ENCODE measurements at places on chromosomes 3 and 15.

DNA sequence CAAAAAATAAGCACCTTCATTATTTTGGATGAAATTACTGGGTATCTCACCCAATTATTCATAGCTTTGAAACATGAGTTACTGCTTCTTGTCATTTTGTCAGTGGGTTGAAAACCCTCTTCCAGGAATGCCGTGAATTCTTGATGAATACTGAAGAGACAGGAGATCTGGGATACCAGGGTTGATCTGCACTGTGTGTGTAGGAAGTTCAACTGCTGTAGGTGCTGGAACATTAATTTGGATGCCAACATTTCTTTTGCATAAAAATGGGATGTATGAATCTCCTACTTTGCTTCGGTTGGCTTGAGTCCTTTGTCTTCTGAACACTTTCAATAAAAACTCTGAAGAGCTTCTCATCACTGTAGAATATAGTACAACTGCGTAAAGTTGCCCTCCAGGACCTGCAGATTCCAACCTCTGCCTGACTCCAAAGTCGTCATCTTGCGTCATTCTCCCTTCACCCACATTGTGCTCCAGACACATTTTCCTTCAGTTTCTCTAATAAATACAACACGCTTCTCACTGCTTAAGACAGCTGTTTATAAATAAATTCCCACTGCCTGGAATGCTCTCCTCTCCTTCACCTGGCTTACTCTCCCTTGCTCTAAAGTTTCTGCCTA is 312.7 kb upstream of the TGFBR2 start:
- DNase-seq = no peak

DNA sequence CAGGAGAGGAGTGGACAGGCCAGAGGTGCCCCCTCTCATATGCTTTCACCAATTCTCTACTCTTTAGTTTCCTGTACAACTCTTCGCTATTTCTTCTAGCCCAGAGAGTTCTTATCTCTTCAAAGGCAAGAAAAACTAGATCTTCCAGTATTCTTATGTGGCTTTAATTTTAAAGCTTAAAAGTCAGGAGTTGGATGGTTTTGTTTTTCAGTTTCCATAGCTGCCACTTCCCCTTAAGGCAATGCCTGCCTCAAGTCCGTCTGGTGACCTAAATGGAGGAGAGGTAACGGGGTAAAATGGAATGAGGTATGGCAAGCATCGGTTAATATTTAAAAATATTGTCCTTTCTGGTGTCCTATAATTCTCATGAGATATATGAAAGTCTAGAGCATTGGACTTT is 11.4 kb upstream of the VGLL3 start:
- DNase-seq = no peak

DNA sequence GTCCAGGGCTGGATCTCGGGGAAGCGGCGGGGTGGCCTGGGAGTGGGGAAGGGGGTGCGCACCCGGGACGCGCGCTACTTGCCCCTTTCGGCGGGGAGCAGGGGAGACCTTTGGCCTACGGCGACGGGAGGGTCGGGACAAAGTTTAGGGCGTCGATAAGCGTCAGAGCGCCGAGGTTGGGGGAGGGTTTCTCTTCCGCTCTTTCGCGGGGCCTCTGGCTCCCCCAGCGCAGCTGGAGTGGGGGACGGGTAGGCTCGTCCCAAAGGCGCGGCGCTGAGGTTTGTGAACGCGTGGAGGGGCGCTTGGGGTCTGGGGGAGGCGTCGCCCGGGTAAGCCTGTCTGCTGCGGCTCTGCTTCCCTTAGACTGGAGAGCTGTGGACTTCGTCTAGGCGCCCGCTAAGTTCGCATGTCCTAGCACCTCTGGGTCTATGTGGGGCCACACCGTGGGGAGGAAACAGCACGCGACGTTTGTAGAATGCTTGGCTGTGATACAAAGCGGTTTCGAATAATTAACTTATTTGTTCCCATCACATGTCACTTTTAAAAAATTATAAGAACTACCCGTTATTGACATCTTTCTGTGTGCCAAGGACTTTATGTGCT is 527 bp downstream of the B2M start:
- DNase-seq = peak; percentile 47

DNA sequence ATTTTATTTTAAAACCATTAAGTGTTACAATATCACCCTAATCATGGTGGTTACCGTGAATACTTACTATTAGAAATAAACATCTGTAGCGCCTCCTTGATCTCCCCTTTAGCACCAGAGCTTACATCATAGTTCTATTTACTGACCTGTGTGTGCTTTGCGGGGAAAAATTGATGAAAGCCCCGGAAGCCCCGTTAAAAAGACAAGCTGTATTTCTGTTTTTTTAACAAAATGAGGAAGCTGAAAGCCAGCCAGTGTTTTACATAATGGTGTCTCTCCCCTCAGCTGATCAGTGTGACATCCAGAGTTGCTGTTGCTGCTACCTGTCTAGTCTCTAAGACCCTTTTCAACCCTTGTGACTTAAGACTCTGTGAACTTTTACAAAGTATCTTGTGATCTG is 100.8 kb downstream of the OPA1 start:
- no peak for DNase-seq

GRCh38 chr3:185815391-185816282 is 9.2 kb downstream of the IGF2BP2 start:
- no peak for DNase-seq

- DNase-seq = peak; percentile 74
These were observed 138.8 kb upstream of the HACD2 start for GRCh38 chr3:123723522-123724168.

GRCh38 chr3:155024006-155024638 is 56.0 kb upstream of the MME start:
- no peak for DNase-seq

GRCh38 chr15:74960995-74961588 is 4.5 kb upstream of the RPP25 start:
- DNase-seq = no peak

DNA sequence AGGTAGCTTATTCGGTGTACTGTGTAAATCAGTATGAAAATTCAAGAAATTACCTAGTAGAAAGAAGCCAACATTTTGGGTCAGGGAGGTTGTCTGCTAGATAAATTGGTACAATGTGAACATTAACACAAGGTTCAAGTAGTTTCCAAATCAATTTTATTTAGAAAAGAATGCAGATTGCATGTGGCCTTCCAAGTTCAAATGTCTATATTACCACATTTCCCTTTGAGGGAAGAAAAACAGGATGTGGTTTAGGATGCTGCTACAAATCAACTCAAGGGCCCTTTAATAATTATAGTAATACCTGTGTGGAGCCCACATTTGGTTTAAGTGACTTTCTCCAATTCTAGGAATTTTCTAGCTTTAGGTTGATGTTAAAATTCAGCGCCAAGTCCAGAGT is 57.5 kb downstream of the CADPS start:
- no peak for DNase-seq

DNA sequence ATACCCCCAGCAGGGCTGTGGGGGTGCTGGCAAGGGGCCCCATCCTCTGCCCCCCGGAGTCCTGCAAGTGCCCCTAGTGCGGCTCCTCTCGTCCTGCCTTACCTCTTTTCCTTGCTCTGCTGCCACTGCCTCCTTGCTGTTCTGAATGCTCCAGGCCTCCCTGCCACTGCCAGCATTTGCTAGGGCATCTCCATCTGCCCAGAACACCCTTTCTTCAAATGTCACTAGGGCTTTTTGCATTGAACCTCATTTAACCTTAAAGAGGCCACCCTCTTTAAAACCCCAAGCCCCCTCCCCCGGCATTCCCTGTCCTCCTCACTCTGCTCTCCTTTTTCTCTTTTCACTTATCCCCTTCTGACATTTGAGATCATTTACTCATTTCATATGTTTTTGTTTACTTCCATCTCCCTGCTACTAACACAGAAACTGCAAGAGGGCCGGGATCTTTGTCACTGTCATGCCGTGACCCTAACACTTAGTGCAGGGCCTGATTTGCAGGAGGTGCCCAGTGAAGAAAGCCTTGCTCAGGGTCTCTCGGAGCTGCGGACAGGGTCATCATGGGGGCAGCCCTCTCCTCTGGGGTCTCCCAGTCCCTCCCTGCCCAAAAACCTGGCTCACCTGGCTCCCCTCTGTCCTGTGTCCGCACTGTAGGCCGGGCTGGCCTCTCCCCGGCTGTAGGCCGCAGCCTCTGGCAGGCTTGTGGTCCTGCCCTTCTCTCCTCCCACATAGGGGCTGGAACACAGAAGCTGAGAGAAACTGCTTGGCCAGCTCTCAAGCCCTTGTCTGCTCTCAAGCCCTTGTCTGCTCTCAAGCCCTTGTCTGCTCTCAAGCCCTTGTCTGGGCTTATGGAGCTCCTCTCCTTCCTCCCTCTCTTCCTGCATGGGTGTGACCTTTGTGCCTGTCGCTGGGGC is at the start of gene ACOX2:
ACOX2 (minus strand) TSS at position 690 of the 911 bp plus-strand sequence. CDS start 2,084 bp downstream, outside the sequence.
- peak; percentile 75 for DNase-seq

- no peak for DNase-seq
These were observed 26.3 kb downstream of the SCN11A start for GRCh38 chr3:39025222-39025970.

GRCh38 chr15:98292442-98293240 is 332.1 kb downstream of the ARRDC4 start:
- peak; percentile 5 for DNase-seq

- no peak for DNase-seq
These were observed 47.0 kb downstream of the OSBPL10 start for GRCh38 chr3:31934018-31934417.

GRCh38 chr15:27327467-27328025 is 356.6 kb downstream of the GABRG3 start:
- DNase-seq = no peak

DNA sequence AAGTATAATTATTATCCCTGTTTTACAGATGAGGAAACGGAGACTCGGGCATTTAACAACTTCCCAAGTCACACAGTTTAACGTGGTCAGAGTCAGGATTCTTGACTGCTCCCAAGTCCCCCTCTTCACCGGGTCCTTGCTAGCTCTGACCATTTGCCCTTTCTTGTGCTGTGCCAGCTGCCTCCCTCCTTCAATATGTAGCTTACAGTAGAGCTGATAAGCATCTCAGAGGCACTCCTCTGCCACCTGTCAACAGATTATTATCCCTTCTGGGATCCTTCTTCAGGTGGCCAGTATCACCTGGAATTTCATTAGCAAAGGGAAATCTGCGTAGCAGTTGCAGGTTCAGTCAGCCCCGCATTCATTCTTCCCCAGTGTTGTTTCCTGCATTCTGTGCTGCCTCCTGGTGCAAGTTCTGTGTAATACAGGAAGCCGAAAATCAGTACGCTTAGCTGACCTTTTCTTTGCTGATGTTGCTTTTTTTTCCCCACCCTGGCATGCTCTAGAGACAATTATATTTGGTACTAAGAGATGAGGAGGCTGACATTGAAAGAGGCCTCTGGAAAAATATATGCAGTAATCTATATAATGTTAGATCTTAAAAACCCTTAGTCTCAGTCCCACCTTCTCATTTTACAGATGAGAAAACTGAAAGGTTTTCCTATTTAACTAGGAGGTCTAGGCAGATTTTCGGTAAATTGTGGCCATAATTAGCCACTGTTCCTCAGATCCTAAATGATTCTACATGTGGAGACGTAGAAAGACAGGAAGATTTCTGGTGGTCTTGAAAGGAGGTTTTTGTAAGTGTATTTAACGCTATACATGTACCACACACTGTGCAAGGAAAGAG is 24.8 kb downstream of the TMOD2 start:
- DNase-seq = peak; percentile 74

DNA sequence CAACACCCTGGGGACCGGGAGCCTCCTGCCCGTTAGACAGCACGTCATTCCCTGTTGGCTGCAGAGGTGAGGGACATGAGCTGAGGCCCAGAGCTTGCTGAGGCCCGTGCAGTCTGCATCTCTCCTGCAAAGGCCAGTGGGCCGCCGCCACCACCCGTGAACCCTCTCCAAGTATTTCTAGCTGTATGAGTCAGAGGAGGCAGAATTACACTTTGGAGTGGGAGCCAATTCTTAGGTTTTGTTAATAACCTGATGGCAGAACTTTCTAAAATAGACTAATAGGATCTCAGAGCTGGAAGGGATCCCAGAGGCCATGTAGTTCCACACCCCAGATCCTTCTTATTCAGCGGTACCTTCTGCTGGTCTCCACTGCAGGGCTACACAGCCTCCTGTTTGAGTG is 335.2 kb upstream of the CTDSPL start:
- DNase-seq = no peak

DNA sequence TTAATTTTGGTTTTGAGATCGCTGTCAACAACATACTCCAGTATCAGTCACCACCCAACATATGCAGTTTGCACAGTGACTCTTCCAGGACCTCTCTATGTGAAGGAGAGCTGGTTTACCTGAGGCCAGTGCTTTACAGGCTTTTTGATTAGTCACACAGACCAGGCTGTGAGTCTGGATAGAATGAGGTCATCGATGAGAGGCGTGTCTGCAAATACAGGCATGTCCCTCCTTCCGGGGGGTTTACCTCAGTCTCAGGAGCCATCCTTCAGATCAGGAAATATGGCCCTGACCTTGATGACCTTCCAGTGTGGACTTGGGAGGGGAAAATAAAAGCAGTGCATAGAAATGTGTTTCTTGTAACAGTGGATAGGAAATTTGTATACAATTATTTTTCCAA is 46.9 kb downstream of the KBTBD12 start:
- no peak for DNase-seq

- DNase-seq = no peak
These were observed 222.8 kb upstream of the ST8SIA2 start for GRCh38 chr15:92170897-92171296.

GRCh38 chr15:78841376-78841706 is 30.1 kb upstream of the ADAMTS7 start:
- no peak for DNase-seq

DNA sequence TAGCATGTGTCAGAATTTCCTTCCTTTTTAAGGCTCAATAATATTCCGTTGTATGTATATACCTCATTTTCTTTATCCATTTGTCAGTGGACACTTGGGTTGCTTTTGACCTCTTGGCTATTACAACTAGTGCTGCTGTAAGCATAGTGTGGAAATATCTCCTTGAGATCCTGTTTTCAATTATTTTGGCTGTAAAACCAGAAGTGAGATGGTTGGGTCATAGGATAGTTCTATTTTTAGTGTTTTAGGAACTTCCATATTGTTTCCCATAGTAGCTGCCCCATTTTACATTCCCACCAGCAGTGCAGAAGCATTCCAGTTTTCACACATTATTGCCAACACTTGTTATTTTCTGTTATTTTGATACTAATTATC is 70.4 kb upstream of the C15orf39 start:
- no peak for DNase-seq

- no peak for DNase-seq
These were observed 21.5 kb upstream of the TMEM45A start for GRCh38 chr3:100470951-100471350.

DNA sequence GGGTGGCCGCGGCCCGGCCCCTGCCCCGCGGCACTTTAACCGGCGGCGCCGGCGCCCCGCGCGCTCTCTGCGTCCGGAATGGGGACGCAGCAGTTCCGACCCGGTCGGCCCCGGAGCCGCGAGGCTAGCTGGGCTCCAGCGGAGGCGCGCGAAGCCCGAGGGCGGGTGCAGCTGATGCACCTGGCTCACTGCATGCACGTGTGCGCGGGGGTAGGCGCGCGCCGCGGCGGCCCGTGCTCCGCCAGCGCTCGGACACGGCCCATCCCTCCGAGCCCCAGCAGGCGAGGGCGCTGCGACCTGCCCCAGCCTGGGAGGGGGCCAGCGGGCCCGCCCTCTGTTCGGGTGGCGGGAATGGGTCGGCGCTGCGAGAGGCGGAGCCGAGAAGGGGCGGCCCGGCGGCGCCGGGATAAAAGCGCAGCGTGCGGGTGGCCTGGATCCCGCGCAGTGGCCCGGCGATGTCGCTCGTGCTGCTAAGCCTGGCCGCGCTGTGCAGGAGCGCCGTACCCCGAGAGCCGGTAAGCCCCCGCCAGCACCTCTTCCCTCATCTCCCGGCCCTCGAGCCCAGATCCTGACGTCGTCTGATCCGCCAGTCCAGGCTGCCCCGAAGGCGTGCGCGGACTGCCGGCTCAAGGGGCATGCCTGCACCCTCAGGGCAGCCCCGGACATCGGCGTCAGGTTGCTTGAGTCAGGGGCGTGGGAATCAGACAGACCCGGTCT is at the start of the genes CHDH and IL17RB:
CHDH (minus strand) TSS at position 286 of the 717 bp plus-strand sequence. CDS start 22,411 bp downstream, outside the sequence.
IL17RB (plus strand) TSS at position 435 of the 717 bp plus-strand sequence; CDS start at position 456, 21 bp downstream.
- peak; percentile 66 for DNase-seq

- DNase-seq = no peak
These were observed 10.4 kb downstream of the CLDN11 start for GRCh38 chr3:170429050-170429449.
